Ovary (tissue), 10 donors: ENCODE measurements at places on chromosomes 4 and X. TPM values are rescaled to one million over a fixed set of nuclear protein-coding genes. Genes with fewer than 3 reads are reported as not detected.
A peak's percentile ranks its signal among the peaks of the same experiment; 100 is the strongest.

- no peaks in the 10 kb centered on the region for H3K36me3 ChIP-seq
- no peak for DNase-seq
Observed at GRCh38 chrX:37454537-37455285, 105.5 kb downstream of the PRRG1 start.

DNA sequence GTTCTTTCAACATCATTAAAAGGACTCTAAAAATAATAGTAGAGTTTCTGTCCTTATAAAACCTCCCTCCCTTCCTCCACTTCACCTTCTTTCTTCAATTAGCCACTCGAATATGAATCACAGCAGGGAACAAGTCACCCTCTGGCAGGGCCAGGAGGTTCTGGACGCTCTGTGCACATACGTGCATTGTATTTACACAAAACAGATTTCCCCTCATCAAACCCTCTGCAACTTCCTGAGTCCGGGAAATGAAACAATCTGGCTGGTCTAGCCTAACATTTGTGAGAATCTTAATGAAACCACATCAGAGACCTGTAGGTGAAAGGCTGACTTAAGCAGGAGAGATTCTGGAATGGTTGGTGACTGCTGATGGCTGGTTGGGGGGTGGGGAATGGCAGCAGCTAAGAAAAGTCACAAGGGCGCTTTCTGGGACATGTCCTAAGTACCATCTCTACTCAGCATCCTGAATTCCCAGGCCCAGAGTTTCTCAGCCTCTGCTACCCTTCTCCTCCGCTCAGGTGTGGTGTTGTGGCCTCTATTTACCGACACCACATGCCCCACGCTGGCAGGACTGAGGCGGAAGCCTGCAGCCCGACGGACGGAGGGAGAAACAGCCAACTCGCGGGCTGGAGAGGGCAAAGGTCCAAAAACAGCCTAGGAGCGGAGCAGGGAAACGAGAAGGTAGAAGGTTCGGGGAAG lies 1.0 kb downstream of the ZDHHC9 start:
- peak; percentile 37 for DNase-seq
- H3K36me3 ChIP-seq, result no peaks in the 10 kb centered on the region
- H3K27ac ChIP-seq, result no peak overlapping the region
- no peaks in the 10 kb centered on the region for H3K27me3 ChIP-seq
- H3K4me3 ChIP-seq, result peak overlapping the region; percentile 65

- no peak overlapping the region for H3K4me3 ChIP-seq
- H3K4me1 ChIP-seq, result no peaks in the 10 kb centered on the region
- H3K27ac ChIP-seq, result no peak overlapping the region
- no peaks in the 10 kb centered on the region for H3K27me3 ChIP-seq
Observed at GRCh38 chr4:176478076-176478475, 158.3 kb downstream of the SPCS3 start.

BTC gene
- 1.8 TPM for total RNA-seq
